Astrocyte of the cerebellum (primary cell): ENCODE measurements at places on chromosomes 11 and 22.

GRCh38 chr11:64620381-64620971 is 29.5 kb downstream of the SLC22A12 start:
- no peak for DNase-seq

- no peak for DNase-seq
Measured at GRCh38 chr11:103618528-103618927, 417.9 kb upstream of the DDI1 start.

DNA sequence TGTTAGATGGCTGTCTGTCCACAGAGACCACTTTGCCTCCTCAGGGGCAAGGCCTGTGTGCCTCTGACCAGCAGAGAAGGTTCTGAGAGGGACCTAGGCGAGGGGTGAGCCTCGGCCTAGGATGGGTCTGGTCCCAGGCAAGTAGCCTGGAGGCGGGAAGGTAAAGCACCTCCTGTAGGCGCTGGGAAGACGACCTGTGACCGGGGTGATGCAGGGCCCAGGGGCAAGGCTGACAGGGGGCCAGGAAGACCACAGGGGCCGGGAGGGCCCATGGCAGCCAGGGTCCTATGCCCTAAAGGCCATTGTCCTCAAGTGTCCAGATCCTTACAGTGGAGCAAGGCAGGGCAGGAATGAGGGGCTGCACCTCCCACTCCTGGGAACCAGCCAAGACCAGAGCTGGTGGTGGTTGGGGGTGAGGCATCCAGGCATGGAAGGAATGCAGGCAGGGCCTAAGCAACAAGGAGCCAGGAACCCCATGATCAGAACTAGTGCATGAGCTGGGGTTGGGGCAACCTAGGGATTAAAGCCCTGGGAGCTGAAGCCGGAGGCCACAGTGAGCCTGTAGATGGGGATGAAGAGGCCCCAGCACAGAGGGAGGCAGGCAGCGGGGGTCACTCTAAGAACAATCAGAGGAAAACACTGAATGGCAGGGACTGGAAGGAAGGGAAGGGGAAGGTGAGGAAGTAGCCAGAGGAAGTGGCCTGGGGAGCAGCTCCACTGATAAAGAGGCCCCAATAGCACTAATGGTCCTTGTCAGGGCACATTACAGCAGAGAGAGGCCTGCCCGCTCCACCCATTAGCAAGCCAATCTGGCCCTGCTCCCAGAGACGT is 32.9 kb upstream of the KLHL35 start:
- peak; percentile 49 for DNase-seq

- DNase-seq, result no peak
Measured at GRCh38 chr22:28771195-28771791, 1.2 kb upstream of the CCDC117 start.

GRCh38 chr11:59225017-59225416 is 12.3 kb upstream of the MPEG1 start:
- no peak for DNase-seq
